Esophagus (tissue), 2 donors: ENCODE measurements at places on chromosomes 7 and 10. TPM values are rescaled to one million over a fixed set of nuclear protein-coding genes. Genes with fewer than 3 reads are reported as not detected.

The PPP1R9A gene
- polyA plus RNA-seq = 0.65 TPM

The IL15RA gene
- polyA plus RNA-seq = 6.4 TPM

The PNLIPRP1 gene
- polyA plus RNA-seq = 0.29 TPM

The MRLN gene
- polyA plus RNA-seq = not detected

The LAMB1 gene
- polyA plus RNA-seq = 25.2 TPM

The GPR37 gene
- polyA plus RNA-seq = 0.90 TPM

The PILRA gene
- polyA plus RNA-seq = 0.85 TPM

The AGAP4 gene
- polyA plus RNA-seq = 18.5 TPM

The GOT1 gene
- 57.8 TPM for polyA plus RNA-seq

The TBL2 gene
- 13.7 TPM for polyA plus RNA-seq

The CHN2 gene
- polyA plus RNA-seq = 1.5 TPM

The TFR2 gene
- 0.41 TPM for polyA plus RNA-seq
